ENCODE measurements at places on chromosomes 16 and 17.

GRCh38 chr16:67173808-67174705 is 3.7 kb downstream of the NOL3 start:
- DNase-seq, result peak; percentile 61

- DNase-seq, result no peak
Measured at GRCh38 chr16:868386-868755, 67.8 kb upstream of the GNG13 start.

DNA sequence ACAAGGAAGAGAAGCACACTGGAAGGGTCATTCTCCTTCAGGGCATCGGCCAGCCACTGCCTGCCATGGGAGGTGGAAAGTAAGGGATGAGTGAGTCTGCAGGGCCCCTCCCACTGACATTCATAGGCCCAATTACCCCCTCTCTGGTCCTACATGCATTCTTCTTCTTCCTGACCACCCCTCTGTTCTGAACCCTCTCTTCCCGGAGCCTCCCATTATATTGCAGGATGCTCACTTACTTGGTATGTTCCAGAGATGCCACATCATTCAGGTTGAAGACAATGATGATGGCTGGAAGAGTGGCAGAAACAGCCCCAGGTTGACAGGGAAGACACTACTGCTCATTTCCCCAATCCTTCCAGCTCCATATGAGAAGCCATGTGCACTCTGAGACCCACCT is 2.5 kb downstream of the RAB34 start:
- DNase-seq, result no peak

DNA sequence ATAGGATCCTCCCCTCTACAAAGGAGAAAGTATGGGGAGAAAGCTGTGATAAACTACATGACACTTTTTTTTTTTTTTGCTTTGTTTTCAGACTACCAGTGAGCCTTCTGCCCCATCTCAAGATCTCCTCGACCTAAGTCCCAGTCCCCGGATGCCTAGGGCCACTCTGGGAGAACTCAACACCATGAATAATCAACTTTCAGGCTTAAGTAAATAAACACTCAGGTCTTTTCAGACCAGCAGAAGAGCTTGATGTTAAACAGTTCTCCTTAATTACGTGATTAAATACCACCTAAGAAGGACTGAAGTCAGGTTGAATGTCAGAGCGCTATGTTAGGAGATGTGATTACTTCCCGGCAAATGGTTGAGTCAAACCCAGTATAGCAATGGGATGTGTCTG is 31.4 kb downstream of the COX11 start:
- no peak for DNase-seq

DNA sequence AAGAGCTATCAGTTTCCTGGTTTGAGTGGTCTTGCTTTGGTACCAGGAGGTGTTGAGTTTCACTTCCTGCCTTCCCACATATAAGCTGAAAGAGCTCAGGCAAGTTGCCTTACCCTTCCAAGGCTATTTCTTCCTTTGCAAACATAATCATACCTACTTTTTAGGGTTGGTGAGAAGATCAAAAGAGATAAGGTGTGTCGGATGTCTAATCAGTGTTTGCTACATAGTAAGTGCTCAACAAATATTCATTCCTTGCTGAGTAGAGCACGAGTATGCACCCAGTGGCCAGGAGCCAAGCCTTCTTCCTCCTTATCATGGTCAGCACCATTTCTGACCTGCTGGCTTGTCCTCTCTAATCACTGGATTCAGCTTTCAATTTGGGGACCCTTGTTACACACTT is 12.7 kb upstream of the TMEM98 start:
- DNase-seq, result no peak

DNA sequence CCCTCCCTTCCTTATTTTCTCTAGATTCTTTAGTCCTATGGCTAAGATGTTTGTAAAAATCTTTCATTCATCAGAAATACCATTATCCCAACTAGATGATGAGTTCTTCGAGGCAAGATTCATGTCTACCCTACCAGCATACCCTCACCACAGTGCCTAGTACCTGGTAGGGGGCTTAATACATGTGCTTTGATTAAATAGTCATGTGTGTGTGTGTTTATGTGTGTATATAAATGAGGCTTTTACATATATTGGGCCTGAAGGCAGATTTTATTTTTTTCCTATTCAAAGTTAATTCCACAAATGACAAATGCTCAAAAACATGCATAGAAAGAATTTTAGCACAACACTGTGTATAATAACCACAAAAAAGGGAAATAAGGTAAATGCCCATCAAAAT is 193.0 kb upstream of the IRX3 start:
- DNase-seq, result no peak

GRCh38 chr16:50705436-50706110 is 12.2 kb downstream of the NOD2 start:
- DNase-seq, result no peak

DNA sequence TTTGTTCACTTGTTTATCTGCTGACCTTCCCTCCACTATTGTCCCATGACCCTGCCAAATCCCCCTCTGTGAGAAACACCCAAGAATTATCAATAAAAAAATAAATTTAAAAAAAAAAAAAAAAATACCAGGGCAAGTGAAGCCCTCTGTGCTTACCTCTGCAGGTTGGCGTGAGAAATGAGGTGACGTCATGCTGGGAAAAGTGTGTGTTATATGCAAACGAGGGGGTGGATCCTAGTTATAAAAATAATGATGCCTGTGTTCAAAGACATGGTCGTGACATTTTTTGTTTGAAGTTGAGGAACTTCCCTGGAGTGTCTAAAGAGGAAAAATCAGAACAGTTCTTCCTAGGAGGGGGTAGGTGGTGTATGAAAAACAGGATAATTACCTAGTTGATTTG is 20.2 kb downstream of the TMC7 start:
- DNase-seq, result no peak

Measured in activated T-helper 1 cell treated with Interleukin-2 at 50 U/mL for 16 hours (primary cell).